ENCODE measurements at places on chromosomes 1 and 21.

DNA sequence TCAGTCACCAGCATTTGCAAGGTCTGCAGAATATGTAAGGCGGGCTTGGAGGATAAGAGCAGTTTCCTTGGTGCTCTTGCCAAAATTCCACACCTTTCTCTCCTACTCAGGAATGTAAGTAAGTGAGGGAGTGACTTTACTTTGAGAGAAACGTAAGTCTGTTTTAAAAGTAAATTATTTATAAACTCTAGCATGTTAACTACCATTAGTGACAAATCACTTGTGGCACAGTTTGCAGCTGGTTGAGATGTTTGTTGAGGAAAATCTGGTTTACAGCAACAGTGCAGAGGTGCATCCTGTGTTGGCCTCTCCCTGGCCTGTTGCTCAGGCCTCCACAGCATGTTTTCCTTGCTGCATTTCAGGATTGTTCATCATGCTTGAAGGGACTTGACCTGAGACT, 8.5 kb downstream of the CGN start:
- no peak for DNase-seq

DNA sequence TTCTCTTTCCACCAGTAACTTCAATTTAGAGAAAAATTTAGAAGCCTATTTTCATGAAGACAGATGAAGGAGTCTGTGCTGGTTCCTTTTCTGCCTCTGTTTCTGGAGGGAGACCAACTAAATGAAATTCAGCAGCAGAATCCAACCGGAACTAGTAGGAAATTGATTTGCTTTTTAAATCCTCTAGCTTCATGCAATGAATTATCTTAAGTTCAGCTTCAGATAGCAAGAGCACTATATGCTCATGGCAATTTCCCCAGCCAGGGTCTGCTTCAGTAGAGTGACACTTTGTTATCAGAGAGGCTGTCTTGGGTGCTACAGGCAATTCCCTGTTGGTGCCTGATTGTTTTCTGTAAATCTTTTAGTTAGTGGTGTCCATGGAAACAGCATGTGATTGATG, 189.7 kb downstream of the SLC35F3 start:
- no peak for DNase-seq

DNA sequence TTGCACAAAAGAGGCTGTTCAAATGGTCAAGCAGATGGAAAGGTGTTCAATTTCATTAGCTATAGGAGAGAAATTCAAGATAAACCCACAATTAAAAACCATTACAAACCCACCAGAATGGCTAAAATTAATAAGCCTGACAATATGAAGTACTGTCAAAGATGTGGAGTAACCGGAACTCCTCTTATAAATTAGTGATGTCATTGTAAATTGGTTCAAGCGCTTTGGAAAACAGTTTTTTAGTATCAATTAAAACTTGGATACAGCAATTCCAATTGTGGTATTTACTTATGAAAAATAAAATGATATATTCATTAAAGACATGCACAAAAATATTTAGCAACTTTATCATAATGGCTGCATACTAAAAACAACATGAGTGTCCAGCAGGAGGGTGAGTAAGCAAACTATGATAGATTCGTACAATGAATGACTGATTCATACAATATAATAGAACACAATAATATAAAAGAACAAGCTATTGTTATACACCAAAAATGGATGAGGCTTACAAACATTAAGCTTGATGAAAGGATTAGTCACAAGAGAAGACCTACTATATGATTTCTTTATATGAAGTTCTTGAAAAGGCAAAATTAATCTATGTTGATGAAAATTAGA, 38.4 kb upstream of the FGGY start:
- no peak for DNase-seq

DNA sequence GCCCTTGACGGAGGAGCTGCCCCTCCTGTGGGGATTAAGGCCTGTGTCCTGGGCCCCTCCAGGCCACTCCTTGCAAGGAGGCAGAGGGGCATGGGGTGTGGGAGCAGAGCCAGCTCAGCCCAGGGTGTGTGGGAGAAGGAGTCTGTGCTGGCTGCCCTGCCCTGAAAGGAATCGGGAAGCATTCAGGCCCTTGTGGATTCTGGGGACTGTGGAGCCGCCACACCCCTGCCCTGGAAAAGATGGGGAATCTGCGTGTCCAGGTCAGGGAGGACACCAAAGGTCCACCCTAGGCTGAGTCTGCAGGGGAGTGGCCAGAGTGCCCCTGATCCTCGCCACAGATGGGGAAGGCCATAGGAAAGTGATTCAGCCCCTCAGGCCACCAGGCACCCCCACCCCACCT, 16.5 kb upstream of the PRDM16 start:
- DNase-seq, result no peak

- no peak for DNase-seq
These were observed 16.5 kb downstream of the NES start for GRCh38 chr1:156660752-156661112.

DNA sequence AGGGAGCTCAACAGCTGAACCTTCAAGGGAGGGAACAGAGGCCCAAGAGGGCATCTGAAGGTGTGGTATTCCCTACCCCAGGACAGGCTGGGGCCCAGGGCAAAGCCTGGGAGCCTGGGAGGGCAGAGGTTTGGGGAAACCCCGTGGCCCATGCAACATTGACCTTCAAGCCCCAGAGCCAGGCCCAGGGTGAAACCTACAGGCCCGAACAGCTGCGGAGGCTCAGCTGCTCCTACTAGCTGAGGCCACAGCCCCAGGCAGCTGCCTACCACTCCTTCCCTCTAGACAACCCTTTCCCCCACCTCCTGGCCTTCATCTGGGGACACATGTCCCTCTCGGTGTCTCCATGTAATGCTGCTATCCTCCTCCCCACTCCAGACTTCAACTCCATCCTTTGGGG, 3.2 kb downstream of the LAD1 start:
- DNase-seq, result no peak

GRCh38 chr1:109879881-109880525, 30.6 kb upstream of the CSF1 start:
- no peak for DNase-seq

DNA sequence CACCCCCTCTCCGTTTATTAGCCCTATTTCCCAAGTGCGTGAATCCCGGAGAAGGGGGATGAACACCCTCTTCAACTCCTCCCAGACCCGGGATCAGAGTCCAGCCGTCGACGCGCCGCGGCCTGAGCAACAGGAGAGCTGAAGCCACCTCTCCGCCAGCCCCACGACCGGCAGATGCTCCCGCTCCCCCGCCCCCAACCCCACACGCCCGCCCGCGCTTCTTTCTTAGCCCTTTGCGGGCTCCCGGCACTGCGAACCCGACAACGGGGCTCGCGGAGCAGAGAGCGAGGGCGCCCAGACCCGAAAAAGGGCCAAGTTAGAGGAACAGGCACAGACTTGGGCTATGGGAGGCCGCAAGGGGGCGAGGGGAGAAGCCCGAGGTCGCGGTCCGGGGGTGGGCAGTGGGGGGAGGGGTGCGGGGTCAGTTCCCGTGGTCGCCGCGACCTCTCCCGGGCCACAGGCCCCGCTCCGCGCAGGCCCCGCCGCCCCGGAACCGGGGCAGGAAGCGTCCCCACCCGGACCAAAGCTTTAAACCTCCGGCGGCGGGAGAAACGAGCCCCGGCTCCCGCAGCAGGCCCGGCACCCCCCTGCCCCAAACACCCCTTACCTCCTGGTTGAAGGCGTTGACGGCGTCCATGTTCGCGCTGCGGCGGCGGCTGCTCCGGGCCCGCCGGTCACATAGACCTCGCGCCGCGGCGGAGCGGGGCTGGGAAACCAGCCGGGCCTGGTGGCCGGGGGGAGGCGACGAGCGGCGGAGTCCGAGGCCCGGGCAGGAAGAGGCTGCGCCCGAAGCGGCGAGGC, 662 bp downstream of the SCAF4 start:
- DNase-seq, result no peak

DNA sequence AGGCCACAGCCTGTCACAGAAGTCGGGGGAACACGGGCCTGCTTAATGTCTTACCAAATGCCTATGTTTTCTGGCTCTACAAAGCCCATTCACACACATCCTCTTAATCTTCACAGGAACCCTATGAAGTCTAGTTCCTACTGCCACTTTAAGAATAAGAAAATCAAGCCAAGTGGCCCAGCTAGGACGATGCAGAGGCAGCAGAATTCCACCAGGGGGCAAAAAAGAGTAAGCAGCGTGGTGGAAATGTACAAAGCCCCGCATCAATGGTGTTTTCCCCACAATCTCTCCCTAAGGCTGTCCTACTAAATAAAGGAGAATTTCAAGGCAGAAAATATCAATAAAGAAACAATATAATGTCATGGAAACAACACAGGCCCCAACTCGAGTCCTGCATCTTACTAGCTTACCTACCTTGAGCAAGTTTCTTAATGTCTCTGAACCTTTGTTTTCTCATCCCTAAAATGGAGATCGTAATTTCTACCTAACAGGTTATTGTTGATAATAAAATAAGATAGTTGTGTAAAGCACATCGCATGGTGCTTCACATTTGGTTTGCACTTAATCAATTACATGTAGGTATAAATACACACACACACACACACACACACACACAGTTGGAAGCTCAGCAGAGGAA, 21.4 kb downstream of the SEC16B start:
- no peak for DNase-seq

- DNase-seq, result no peak
These were observed 186.6 kb downstream of the GRIK1 start for GRCh38 chr21:29753216-29753615.

- DNase-seq, result no peak
These were observed 74.2 kb downstream of the GABPA start for GRCh38 chr21:25809013-25809412.

Measured in GM04503 (cell line).